ENCODE measurements at places on chromosomes 7 and 10. TPM values are rescaled to one million over a fixed set of nuclear protein-coding genes. Genes with fewer than 3 reads are reported as not detected.

DYNC1I1 gene
- total RNA-seq: 0.15 TPM

GRM3 gene
- total RNA-seq: not detected

PDAP1 gene
- 191 TPM for total RNA-seq

TRIM50 gene
- not detected for total RNA-seq

C10orf88 gene
- total RNA-seq: 7.3 TPM

TMEM176B gene
- not detected for total RNA-seq

LLCFC1 gene
- total RNA-seq: not detected

PAX4 gene
- not detected for total RNA-seq

ZC3HAV1L gene
- 4.0 TPM for total RNA-seq

SEMA3E gene
- total RNA-seq: 1.8 TPM

MBL2 gene
- not detected for total RNA-seq

WDR86 gene
- 0.20 TPM for total RNA-seq

Data from A549 treated with AZD2906 at 1 μM for 4 hours (cell line).